ENCODE measurements at places on chromosomes 2 and 18.
A peak's percentile ranks its signal among the peaks of the same experiment; 100 is the strongest.

- DNase-seq: no peak
Observed at GRCh38 chr18:47427923-47428637, 176.6 kb upstream of the SKOR2 start.

DNA sequence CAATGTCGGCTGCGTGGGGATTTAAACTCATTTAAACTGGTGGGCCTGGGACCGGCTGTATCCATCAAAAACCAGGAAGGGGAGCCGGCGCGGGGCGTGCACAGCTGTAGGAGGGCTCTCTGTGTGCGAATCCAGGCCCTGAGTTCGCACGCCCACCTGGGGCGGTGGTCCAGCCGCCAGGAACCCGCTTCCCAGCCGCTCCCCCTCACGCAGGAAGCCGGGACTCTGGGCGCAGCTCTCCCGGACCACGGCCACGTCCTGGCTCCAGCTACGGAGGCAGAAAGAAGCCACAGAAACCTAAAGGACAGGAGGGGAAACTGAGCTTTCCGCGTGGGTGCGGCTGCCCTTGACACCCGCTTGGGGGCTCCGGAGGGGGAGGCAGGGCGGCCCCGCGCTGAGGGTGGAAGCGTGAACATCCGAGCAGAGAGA is 80.6 kb downstream of the GFPT1 start:
- no peak for DNase-seq

DNA sequence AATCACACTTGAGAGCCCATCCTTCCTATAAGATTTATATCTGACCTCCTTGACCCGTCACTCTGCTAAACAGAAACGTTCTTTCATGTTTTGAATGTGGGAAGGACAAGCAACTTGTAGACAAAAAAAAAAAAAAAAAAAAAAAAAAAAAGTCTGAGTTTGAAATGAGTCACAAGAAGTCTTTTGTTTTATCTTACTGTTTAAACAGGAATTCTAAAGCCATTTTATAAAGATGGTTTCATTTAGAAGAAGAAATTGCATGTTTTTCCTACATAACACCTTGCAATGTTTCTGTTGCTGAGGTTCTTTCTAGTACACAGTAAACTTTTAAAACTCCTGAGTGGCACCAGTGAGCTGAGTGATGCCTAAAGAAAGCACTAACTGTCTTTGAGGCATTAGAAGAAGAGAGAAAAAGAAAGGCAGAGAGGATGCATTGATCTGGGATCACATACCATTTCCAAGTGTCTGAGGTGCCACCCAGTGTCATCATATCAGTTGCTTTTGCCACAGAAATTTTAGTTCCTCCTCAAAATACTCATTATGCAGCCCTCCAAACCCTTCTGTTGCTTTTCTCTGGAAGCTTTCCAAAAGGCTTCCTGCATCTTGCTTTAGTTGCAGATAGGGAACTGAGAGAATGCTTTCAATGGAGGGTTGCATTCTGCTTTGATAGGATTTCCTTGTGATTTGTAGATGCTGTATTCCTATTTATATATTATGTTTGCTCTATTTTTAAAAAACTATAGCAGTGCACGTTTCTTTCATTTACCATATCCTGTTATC is 69.1 kb downstream of the ACVR2A start:
- no peak for DNase-seq

DNA sequence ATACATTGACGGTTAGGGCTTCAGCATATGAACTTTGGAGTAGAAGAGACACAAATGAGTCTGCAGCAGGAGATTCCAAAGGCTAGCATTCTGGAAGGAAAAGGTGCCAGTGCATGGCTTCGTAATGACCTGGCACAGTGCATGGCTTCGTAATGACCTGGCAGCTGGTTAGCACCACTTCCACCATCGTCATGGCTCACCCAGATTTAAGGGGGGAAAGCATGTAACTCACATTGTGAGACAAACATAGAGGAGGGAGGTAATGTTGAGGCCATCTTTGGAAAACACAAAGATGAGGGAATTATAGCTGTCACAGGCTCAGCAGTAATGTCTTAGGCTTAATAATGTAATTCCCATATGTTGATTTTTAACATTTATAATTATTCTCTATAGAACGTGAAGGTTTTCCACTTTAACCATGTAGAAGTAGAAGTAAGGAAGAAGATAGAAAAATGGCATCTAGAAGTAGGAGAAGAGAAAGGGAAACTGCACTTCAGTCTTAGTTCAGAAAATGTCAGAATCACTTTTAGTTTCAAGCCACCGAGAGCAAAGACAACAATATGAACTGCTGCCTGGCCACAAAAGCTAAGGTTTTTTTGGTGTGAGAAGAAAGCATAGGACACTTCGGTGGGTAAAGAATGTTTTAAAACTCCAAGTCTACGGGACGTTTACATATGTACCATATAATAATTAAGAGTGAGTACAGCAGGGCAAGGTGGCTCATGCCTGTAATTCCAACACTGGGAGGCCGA is 6.8 kb upstream of the STK25 start:
- no peak for DNase-seq

- DNase-seq: no peak
Observed at GRCh38 chr2:159030674-159031380, 62.4 kb downstream of the TANC1 start.

DNA sequence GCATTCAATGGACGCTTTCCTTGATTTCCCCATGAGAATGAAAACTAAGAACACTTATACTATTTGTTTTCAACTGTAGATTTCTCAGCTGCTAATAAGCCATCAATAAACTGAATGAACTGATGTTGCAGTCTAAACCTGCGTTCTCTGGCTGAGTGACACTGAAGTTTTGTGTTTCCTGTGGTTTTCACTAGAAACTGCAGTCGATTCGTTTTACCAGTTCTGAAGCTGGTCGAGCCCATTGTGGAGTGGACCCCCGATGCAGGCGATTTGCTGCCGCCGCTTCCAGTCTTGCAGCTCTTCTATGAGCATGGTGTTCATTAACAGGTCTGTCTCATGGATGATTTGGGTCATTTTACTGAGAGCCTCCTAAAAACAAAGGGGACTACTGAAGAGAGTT is 50.6 kb upstream of the STAT1 start:
- no peak for DNase-seq

- DNase-seq: no peak
Observed at GRCh38 chr2:66960161-66960560, 437.0 kb upstream of the ETAA1 start.

- no peak for DNase-seq
Observed at GRCh38 chr2:16140771-16141640, 200.7 kb downstream of the MYCN start.

GRCh38 chr2:85053802-85054201 is 79.4 kb upstream of the TCF7L1 start:
- no peak for DNase-seq

DNA sequence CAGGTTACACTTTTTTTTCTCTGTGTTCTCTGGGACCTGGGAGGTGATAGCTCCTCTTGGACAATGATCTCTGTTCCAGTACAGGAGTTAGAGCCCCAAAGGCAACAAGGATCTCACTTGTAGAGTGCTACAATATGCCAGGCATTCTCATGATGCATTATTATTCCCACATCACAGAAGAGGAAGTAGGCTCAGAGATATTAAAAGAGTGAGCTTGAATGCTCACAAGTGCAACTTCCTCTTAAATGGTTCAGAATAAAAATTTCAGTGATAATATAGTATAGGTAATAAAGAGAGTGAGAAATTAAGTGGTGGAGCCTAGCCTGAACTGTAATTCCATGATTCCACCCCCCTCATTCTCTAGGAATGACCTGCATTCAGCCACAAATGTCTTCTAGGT is 21.4 kb downstream of the POLE4 start:
- no peak for DNase-seq

DNA sequence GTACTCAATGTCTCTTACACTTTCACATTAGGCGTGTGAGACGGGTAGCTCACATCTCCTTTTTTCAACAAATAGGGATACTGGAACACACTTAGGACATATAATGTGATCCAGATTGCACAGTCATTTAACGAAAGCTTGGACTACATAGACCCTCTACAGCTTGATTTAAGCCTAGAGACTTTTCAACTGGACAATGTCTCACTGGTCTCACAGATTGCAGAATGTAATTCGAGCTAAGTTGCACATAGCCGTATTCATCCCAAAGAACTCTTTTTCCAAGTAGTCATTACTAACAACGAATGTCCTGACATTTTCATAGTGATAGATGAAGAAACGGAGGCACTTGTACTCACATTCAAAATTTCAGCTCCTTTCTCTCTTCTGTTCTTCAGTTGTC is 612.1 kb downstream of the ZEB2 start:
- DNase-seq: no peak

DNA sequence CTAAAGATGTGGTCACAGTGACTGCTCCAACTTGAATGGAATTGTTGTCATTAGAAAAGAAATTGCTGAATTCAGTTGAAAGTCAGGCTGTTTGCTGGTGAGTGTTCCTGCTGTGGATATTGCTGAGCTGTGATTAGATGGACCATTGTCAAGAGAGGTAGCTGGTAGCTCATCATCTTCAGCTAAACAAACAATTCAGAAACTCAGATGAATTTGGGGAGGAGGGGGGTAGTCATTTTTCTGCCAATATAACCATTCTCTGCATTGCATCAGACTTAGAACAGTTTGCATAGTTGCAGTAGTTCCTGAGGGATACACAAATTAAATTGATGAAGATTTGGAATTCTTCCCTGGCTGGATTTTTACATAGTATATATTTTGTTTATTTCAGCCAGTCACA is 108.3 kb downstream of the MTCL1 start:
- DNase-seq: no peak

DNA sequence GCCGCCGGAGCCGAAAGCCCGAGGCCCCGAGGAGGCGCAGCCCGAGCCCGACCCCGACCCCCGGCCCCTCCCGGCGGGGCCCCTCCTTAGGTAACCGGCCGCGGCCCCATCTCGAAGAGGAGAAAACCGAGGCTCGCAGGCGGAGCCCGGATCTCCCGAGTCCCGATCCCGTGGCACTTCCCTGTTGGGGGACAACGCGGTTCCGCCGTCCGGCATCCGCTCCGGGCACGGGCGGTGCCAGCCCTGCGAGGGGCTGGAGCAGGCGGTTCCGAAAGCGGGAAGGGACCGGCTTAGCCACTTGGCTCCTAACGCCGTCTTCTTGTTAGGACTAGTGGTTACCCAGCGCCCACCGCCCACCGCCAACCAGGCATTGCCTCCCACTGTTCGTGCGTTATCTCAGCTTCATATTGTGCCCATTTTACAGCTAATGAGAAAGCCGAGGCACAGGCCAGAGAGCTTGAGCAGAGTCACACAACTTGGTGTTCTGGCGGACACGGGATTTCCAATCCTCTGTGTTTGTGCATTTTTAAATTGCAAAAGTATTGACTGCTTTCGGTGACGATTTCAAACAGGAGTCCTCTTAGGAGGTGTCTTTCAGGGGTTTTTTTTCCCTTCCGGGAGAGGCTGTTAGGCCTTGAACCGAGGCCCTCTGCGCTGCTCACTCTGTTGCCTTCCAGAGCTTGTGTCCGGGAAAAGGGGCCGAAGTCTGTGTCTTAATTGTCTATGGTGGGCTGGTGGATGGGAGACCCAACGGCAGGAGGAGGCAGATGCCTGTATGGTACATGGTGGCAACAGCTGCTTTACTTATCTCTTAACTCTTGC is 562 bp downstream of the CENPA start:
- no peak for DNase-seq

- no peak for DNase-seq
Observed at GRCh38 chr2:223088866-223089265, 36.9 kb downstream of the KCNE4 start.

- DNase-seq: no peak
Observed at GRCh38 chr18:66749030-66749429, 145.1 kb upstream of the CDH19 start.

- DNase-seq: no peak
Observed at GRCh38 chr18:48460929-48461583, 51.9 kb upstream of the ZBTB7C start.

GRCh38 chr2:73920577-73921545 is 5.8 kb upstream of the DGUOK start:
- peak; percentile 39 for DNase-seq

DNA sequence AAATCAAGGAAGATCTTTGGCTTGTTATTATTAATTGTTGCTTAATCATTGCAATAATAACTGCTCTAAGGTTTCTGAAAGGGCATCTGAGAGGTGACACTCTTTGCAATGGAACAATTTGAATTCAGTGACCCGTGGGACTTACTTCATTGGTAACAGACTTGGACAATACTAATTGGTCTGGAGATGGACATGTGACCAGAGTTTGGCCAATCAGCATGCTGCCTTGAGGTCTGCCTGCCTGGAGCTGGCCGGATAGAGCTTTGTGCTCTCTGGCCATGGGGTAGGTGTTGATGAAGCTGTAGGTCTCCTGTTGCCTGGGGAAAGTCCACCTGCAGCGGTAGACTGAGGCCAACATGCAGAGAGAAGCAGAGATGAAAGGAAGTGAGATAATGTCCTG is 24.0 kb upstream of the VPS4B start:
- DNase-seq: no peak

DNA sequence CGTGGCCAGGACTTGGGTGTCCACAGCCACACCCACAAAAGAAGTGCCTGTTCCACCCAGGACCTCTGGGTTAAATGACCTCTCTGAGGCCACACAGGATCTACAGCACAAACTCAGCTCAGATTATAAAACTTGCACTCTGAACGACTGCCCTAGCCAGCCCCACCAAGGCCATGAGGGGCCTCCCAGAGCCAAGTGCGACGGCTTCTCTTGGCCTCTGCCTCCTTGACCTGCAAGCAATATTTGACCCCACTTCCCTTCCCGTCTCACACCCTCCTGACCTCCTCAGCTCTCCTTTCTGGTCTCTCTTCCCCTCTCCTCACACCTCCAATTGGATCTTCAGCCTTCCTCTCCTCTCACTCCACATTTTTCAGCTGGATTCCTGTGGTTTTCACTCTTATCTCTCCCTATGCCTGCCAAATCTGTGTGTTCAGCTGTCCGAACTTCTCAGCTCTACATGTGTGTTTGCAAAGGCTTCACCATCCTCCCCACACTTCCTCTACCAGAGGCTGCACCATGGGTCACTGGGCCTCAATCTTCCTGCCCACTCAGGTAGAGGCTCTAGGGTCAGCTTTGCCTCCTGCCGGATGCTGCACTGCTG is 25.3 kb upstream of the STEAP3 start:
- no peak for DNase-seq

DNA sequence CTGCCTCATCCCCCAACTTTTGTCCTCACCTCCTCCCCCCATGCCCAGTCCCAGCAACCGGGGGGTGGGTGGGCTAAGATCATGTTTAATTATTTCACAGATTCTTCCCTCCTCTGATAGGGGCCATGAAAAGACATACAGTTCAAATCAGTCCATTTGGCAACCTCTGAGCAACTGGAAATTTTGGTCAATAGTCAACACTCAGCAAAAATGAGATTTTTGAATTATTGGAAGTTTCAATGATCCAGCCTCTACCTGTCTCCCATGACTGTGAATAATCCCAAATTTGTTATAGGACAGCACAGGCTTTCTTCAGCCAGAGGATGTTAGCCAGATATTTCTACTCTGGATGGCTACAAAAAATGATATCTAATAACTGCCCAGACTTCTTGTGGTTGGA is 549.9 kb downstream of the TNS1 start:
- DNase-seq: no peak

DNA sequence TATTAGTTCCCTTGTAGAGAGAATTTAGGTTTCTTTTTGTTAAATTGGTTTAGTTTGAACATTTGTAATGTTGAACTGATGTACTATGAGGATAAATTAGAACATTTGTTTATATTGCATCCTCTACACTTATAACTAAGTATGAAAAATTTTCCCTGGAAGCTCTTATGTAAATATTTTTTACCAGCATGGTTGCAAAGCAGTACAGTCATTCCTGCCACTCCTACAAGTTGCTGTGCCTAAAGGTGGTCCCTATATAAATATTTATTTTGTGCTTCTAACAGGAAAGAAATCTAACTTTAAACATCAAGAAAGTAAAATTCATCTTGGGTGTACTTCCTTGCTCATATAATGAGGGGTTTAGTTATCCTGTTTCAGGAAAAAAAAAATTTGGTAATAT is 14.2 kb downstream of the TWSG1 start:
- no peak for DNase-seq

- peak; percentile 4 for DNase-seq
Observed at GRCh38 chr2:50401772-50402653, 629.9 kb downstream of the NRXN1 start.
